Spinal cord (tissue), 10 donors: ENCODE measurements at places on chromosomes 5 and 9.
A peak's percentile ranks its signal among the peaks of the same experiment; 100 is the strongest.

DNA sequence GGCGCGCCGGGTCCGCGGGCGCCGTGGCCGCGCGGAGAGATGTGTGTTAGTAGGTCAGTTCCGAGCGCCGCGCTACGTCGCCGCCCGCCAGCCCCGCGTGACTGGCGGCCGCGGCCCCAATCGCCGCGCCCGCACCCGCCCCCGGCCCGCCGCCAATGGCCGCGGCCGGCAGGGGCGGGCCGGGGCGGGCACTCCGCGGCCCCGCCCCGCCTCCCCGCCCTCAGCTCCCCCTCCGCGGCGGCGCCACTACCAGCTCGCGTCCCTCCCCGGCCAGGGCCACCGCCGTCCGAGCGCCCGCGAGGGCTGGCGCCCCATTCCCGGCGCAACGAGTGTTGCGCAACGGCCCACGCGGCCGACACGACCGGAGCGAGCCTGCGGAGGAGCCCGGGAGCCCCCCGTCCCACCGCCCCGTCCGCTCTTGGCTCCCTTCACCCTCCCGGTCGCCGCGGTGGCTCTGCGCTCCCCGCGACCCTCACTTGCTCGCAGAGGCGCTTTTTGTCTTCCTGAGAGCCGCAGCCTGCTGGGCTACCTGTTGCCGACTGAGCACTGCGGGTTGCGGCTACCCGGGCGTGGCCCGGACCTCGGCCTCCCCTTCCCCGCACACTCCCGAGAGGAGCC, at the start of gene NFIL3:
NFIL3 (minus strand) TSS at position 48 of the 618 bp plus-strand sequence. CDS start 13,098 bp downstream, outside the sequence.
- H3K4me3 ChIP-seq: peak within 1 kb of the TSS; percentile 89
- peak within 1 kb of the TSS; percentile 86 for H3K27ac ChIP-seq
- H3K4me1 ChIP-seq: peaks cover 19% of the 10 kb centered on the region

DNA sequence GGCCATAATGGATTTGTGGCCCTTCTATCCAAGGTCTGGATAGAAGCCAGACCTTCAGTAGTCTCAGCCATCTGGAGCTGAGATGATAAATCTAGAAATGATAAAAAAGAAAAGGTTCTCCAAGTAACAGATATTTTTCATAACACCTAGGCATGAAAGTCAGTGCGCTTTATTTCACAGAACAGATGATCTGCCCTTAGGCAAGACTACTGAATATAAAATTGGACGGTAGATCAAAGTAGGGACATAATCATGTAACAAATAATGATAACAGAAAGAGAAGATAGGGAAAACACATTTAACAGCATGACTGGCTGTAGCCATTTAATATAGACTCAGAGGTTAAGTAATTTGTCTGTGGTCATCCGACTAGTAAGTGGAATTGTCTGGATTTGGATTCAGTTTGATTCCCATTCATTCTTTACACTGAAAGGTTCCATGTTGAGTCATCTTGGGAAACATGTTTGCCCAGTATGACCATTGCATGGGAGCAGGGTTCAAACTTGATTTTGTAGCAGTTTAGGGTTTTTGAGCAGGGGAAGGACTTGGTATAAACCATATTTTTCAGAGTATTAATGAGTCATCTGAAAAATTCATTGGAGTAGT, 4.1 kb upstream of the CAVIN4 start:
- no peak overlapping the region for H3K4me3 ChIP-seq
- H3K27ac ChIP-seq: no peak overlapping the region
- H3K4me1 ChIP-seq: no peaks in the 10 kb centered on the region
- no peak for DNase-seq
- no peaks in the 10 kb centered on the region for H3K36me3 ChIP-seq

GRCh38 chr5:63070001-63070400, 491.4 kb downstream of the LRRC70 start:
- no peak overlapping the region for H3K4me3 ChIP-seq
- no peaks in the 10 kb centered on the region for H3K4me1 ChIP-seq
- DNase-seq: no peak
- no peaks in the 10 kb centered on the region for H3K36me3 ChIP-seq

DNA sequence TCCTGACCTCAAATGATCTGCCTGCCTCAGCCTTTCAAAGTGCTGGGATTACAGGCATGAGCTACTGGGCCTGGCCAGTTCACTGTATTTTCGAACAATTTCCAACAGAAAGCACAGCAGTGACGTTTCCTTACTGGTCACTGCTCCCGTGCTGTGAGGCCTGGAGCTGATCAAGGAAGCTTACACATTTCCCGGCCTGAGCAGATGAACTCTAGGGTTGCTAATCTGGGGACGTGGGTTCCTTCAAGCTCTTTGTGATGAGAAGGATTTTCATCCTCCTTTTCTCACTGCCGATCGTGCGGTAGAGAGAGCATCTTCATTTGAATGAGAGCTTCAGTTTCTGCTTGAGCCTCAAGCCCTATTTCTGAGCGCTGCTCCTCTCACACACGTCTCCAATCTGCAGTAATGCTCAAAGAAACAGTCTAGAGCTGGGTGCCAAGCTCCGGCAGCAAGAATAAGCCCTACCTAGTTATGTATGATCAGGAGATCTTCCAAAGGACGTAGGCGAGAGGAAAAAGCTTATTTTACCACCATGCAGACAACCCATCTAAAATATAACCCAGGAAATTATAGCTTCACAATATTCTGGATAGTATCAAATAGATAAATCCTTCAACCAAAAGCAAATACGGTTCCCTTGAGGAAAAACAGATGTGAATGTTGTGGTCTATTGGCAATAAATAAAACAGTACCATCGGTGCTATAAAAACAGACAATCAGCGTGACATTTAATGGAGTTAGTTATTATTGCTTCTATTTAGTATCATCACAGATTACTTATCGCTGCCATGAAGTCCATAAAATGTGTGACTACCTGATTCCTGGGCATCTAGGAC, 7.3 kb upstream of the SPATA24 start:
- H3K36me3 ChIP-seq: peaks cover 10% of the 10 kb centered on the region
- no peak for DNase-seq

DNA sequence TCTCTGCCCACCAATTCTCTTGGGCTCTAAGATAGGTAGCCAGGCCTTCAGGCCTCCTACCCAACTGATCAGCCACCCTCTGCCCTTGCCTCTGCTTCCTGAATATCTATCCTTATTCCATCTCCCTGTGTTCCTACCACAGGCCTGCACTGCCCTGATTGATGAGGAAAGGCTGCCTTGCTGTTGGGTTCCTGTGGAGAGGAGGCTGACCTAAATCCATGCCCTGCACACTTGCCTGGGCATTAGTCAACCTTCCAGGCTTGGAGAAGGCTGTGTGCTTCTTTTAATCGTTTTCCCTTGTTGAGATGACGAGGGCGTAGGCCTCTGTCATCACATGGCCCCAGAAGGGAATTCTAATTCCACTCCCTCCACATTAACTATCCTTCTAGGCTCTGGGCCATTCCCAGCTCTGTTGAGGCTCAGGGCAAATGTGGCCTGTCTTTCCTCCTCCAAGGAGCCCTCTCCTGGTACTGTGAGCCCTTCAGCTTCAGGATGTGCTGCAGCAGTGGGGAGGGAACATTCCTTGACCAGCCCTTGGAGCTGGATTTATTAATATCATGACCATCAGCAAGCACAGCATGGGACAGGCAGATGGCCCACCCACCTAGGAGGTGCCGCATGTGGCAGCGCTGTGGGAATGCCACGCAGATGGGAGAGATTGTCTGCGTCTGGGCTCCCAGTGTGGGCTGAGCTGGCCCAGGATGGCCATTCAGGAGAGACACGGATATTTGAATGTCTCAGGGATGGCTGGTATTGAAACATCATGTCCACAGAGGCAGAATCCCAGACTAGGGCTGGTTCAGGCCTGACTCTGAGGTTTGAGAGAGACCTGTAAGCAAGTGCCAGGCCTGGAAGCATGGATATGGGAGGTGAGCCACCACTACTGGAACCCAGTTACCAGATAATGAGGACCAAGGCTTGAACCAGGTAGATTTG, 40.9 kb downstream of the ANGPTL2 start:
- H3K36me3 ChIP-seq: peaks cover 6% of the 10 kb centered on the region
- no peak overlapping the region for H3K27ac ChIP-seq
- no peaks in the 10 kb centered on the region for H3K27me3 ChIP-seq
- no peak for DNase-seq
- H3K4me3 ChIP-seq: no peak overlapping the region

DNA sequence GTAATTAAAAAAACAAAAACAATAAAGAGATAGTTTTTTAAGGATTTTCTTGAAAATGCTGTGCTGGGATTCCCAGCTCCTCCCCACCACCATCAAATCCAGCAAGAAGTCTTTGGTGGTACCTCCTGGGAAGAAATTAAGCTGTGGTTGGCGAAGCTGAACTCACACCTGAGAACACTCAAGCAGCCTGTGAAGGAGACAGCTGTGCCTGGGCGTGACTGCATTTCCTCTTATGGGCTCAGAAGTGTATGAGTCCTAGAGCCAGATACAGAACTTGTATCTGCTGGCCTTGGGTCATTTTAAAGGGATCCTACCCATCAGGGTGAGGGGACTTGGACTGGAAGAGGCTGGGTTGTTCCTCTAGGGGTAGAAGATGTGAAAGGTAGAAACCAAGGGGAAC, 561.2 kb upstream of the SGCD start:
- no peaks in the 10 kb centered on the region for H3K36me3 ChIP-seq
- no peak overlapping the region for H3K27ac ChIP-seq
- H3K4me3 ChIP-seq: no peak overlapping the region

GRCh38 chr9:133888048-133888808, 103.9 kb downstream of the VAV2 start:
- peak overlapping the region; percentile 40 for H3K27ac ChIP-seq
- peaks cover 85% of the 10 kb centered on the region for H3K4me1 ChIP-seq
- DNase-seq: no peak
- H3K36me3 ChIP-seq: peaks cover 22% of the 10 kb centered on the region
- H3K4me3 ChIP-seq: no peak overlapping the region

DNA sequence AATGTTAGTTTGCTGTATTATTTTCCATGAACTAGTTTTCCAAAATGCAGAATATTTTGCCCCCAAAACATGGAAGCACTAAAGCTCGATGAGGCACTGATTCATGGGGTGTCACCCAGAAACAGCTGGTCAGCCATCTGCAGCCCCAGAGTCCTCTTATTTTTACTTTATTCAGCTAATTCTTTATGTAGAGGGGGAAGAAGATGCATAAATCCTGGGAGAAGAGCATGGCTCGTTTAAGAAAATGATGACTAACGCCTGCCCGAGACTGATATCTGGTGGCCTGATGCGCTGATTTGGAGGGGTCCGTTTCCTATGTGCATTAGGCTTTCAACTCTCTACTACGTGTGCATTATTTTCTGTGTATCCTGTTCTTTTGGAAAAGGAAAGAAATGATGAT, 390.3 kb upstream of the MEF2C start:
- no peaks in the 10 kb centered on the region for H3K4me1 ChIP-seq
- H3K27me3 ChIP-seq: no peaks in the 10 kb centered on the region
- DNase-seq: no peak
- H3K4me3 ChIP-seq: no peak overlapping the region

- H3K4me3 ChIP-seq: no peak overlapping the region
- H3K36me3 ChIP-seq: no peaks in the 10 kb centered on the region
- H3K27me3 ChIP-seq: no peaks in the 10 kb centered on the region
- H3K4me1 ChIP-seq: peaks cover 3% of the 10 kb centered on the region
- no peak for DNase-seq
These were observed 93.4 kb upstream of the CLINT1 start for GRCh38 chr5:157952374-157952685.

- H3K27me3 ChIP-seq: no peaks in the 10 kb centered on the region
- peaks cover 24% of the 10 kb centered on the region for H3K4me1 ChIP-seq
- H3K36me3 ChIP-seq: peaks cover 43% of the 10 kb centered on the region
- no peak overlapping the region for H3K27ac ChIP-seq
- no peak overlapping the region for H3K4me3 ChIP-seq
These were observed 10.5 kb downstream of the EXD3 start for GRCh38 chr9:137412431-137412830.

DNA sequence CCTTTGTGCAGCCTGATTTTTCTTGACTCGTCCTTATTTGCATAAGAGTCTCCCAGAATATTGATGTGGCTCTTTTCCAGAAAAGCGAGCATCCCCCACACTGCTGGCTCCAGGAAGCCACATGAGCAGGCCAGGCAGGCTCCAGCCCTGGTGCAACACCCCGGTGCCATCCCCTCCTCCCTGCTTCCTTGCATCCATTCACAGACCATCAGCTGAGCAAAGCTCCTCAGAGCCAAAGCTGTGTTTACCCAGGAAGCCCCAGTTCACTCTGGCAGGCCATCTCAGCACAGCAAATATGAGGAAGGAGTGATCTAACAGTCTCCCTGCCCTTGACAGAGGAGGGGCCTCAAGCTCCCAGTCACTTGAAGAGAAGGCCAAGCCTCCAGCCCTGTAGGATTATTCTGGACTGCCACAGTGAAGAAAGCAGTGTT, 34.4 kb downstream of the INSYN2B start:
- no peaks in the 10 kb centered on the region for H3K27me3 ChIP-seq
- no peaks in the 10 kb centered on the region for H3K36me3 ChIP-seq
- peak; percentile 32 for DNase-seq
- H3K4me1 ChIP-seq: peaks cover 9% of the 10 kb centered on the region
- no peak overlapping the region for H3K4me3 ChIP-seq

GRCh38 chr9:21477466-21477865, 4.6 kb downstream of the IFNE start:
- no peaks in the 10 kb centered on the region for H3K4me1 ChIP-seq
- H3K4me3 ChIP-seq: no peak overlapping the region
- no peak for DNase-seq
- no peaks in the 10 kb centered on the region for H3K27me3 ChIP-seq
- H3K36me3 ChIP-seq: no peaks in the 10 kb centered on the region

GRCh38 chr9:88810826-88811225, 180.4 kb upstream of the S1PR3 start:
- H3K4me1 ChIP-seq: peaks cover 6% of the 10 kb centered on the region
- no peaks in the 10 kb centered on the region for H3K27me3 ChIP-seq
- H3K4me3 ChIP-seq: no peak overlapping the region
- H3K36me3 ChIP-seq: no peaks in the 10 kb centered on the region
- no peak for DNase-seq

- H3K36me3 ChIP-seq: no peaks in the 10 kb centered on the region
- peak overlapping the region; percentile 33 for H3K27ac ChIP-seq
- H3K4me1 ChIP-seq: peaks cover 5% of the 10 kb centered on the region
- no peak overlapping the region for H3K4me3 ChIP-seq
- H3K27me3 ChIP-seq: no peaks in the 10 kb centered on the region
These were observed 30.3 kb downstream of the MED27 start for GRCh38 chr9:132049323-132049882.

DNA sequence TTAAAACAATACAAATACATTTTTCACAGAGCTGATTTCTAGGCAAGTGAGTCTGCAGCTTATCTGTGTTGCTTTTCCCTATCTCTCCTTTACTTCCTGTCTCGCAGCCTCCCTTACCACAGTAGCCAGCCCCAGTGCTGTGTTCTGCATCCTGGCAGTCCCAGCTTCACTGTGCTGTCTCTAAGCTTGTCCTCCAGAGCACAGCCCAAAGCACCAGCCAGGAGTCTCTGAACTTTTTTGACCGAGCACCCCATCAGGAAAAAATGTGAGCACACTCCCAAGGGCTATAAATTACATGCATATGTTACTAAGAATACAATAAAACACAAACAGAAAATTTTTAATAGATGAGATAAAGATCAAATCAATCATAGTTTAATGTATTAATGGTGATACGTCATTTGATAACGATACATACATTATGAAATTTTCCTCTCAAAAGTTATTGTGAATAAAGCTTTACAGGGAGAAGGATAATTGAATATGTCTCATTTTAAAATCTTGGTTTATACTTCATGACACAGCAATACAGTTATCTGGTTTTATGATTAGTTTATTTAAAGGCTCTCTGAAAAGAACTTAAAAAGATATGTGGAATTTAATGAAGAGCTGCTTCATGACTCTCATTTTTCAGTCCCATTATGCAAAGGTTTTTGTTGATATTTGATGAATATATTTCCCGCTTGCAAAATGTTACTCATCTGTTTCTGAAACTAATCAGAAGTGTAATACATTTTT, 7.3 kb upstream of the RHOBTB3 start:
- no peaks in the 10 kb centered on the region for H3K27me3 ChIP-seq
- no peak overlapping the region for H3K4me3 ChIP-seq
- H3K36me3 ChIP-seq: no peaks in the 10 kb centered on the region
- no peak overlapping the region for H3K27ac ChIP-seq
